ENCODE measurements at places on chromosomes 12 and 14.
A peak's percentile ranks its signal among the peaks of the same experiment; 100 is the strongest.

GRCh38 chr12:70468741-70469140, 102.7 kb downstream of the KCNMB4 start:
- DNase-seq, result no peak

DNA sequence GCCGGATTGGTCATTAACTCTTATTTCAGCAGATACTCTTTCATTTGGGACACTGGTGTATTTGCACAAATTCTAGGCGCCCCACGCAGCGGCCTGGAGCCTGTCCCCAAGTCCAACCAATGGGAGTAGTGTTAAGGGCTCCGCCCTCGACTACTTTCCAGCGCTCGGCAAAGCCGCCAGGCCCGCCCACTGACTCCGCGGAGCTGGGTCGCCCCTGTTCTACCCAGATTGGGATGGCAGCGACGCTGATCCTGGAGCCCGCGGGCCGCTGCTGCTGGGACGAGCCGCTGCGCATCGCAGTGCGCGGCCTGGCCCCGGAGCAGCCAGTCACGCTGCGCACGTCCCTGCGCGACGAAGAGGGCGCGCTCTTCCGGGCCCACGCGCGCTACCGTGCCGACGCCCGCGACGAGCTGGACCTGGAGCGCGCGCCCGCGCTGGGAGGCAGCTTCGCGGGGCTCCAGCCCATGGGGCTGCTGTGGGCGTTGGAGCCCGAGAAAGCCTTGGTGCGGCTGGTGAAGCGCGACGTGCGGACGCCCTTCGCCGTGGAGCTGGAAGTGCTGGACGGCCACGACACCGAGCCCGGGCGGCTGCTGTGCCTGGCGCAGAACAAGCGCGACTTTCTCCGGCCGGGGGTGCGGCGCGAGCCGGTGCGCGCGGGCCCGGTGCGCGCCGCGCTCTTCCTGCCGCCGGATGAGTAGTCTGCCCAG, at the start of gene ACOT6:
ACOT6 (plus strand) TSS at position 179 of the 707 bp plus-strand sequence; CDS start at position 234, 55 bp downstream.
- peak; percentile 83 for DNase-seq

GRCh38 chr12:12599750-12600643, 11.7 kb upstream of the CREBL2 start:
- no peak for DNase-seq

- DNase-seq, result no peak
Measured at GRCh38 chr12:21831791-21832344, 57.4 kb upstream of the KCNJ8 start.

- DNase-seq, result no peak
Measured at GRCh38 chr12:103441437-103442181, 54.2 kb downstream of the C12orf42 start.

GRCh38 chr12:14247166-14247565, 118.3 kb upstream of the ATF7IP start:
- DNase-seq, result no peak

DNA sequence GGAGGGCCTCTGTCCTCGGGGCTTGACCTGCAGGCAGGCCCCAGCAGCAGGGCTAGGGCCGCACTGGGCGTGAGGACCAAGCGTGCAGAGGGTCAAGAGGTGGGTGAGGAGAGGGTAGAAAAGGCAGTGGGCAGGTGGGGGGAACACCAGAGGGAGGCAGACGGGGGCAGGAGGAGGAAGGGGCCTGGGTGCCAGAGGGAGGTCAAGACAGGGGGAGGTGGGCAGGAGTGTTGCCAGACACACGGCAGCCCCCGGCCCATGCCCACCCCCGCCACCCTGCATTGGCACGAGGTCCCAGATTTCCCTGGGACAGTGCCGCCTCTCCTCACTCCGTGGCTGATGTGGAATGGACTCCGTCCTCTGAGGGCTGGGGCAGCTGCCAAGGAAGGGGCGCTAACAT, 8.2 kb downstream of the TMEM121 start:
- DNase-seq, result no peak

GRCh38 chr14:96383445-96383844, 8.5 kb upstream of the AK7 start:
- no peak for DNase-seq

- no peak for DNase-seq
Measured at GRCh38 chr14:24100197-24100981, 6.3 kb downstream of the PCK2 start.

- DNase-seq, result no peak
Measured at GRCh38 chr12:70154087-70154638, 89.1 kb upstream of the CNOT2 start.
